ENCODE measurements at places on chromosomes 1 and 21.

DNA sequence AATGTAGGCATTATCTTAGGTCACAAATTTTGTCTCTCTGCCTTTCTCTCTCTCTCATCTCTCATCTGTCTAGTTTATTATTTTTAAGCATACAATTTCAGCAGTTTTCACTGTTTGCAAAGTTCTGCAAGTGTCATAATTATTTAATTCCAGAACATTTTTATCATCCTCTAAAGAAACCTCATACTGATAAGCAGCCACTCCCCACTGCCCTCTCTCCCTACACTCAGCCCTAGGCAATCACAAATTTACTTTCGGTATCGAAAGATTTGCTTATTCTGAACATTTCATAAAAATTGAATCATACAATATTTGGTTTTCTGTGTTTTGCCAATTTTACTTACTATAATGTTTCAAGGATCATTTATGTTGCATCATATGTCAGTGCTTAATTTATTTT, 16.6 kb downstream of the OR6Y1 start:
- DNase-seq: no peak

DNA sequence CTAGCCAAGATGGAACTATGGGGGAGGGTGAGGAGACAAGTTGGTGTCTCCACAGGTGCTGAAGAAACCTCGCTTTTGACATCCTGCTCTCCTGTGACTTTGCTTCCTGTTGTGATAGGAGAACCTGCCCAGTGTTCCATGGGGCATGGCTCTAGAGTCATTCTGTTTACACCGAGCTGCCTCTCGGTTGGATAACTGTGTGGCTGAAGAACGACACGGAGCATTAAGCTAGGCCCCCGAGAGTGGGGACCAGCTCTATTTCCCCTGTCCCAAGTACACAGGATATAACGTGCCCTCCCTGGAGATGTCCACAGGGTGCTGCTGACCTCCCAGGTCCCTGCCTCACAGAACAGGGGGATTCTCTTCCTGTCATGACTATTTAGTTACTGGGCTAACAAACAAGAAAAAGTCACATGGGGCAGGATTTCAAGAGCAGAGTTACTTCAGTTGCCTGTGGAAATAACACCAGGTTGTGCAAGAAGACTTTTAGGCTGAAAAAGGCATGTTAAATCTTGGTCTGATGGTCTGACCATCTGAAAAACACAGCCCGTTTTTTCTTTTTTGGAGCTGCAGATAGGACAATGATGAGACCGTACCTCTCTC, 29.4 kb upstream of the PPP2R5A start:
- DNase-seq: no peak

DNA sequence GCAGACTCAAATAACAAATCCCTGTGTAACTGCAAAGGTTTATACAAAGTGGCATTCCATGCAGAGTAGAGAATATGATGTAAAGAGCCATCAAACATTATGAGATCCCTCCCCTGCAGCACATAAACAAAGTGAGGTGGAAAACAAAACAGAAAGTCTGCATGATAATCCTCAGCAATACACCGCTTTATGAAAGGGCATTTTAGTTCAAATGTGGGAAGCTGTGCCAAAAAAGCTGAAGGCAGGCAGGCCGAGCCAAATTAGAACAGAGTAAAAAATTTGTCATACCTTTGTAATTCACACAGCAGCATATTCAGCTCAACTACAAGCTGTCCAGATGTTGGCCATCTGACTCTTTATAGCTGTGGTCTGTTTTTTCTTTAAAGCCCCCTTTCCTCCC, 113.5 kb downstream of the LHX9 start:
- peak; percentile 43 for DNase-seq

GRCh38 chr1:54403808-54404261, 2.4 kb downstream of the SSBP3 start:
- DNase-seq: no peak

DNA sequence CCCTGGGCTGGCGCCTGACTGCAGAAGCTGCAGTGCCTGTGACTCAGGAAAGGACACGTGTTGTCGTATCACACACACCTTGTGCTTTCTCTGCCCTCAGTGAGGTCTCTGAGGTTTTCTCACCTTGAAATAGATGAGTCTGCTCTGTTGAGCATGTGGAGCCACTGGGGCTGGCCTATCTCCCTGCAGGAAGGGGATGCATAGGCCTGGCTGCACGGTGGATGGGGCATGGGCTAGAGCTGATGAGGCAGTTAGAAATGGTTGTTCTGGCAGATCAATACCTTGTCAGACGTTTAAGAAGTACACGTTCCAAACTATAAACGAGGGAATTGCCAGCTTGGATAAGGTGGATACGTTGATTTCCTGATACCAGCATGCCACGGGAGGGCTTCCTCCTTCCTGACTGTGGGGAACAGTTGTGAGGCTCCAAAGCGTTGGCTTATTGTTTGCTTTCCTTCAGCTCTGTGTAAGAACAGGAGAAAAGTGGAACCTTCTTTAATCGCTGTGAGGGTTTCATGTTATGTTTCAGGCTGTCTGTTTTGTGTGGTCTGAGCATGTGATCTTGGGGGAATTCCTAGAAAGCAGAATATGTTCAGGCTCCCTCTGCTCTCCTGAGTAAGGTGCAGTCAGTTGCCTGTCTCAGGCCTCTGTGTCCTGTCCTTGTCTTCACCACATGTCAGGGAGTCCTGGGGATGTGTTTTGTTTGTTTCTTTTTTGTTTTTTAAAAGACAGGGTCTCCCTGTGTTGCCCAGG, 44.8 kb downstream of the PCNT start:
- DNase-seq: no peak

DNA sequence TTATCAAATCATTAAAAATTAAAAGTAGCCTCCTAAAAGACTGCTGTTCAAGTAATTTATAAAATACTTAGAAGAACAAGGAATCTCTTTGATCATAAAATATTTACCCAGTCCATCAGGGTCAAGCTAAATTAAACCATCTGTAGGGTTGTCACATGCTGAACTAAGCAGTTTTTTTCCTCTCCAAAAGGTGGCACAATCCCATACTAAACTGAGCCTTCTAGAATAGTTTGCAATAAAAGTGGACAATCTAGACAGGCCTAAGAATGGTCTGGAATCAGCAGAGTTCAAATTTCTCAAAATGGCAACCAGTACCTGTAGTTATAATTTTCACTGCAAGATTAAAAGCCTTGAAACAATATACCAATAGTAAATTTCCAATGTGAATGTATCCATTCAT, 194.8 kb downstream of the EIF4G3 start:
- DNase-seq: no peak
